ENCODE measurements at places on chromosomes 16 and 17.

DNA sequence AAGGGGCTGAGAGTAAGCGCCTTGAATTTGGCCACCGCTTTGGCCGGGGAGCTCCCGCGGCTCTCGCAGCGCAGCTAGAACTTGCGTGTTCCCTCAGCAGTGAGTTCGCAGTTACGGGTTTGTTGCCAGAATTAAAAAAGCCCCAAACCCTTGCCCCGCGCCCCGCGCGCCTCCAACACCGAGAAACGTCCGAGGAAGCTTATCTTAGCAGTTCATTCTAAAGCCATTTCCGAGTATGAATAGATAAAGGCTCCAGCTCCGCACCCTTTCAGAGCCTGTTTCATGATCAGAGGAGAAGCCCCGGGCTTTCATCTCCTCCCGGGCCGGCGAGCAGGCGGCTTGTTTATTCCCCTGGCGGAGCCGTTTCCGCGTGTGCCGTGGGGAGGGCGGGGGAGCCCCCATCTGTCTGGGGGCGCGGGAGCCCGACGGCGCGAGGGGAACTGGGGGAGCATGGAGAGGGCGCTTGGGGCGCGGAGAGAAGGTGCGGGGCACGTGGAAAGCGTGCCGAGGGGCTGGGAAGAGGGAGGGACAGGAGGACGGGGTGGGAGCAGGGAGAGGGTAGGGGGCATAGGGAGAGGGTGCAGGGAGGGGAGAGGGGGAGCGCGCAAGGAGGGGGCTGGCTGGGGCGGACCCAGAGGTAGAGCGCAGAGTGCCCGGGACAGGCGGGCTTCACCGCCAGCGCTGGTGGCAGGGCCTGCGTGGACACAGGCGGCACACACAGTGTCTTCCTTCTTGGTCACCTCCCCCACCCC lies 9.9 kb downstream of the TBX4 start:
- no peak for DNase-seq

DNA sequence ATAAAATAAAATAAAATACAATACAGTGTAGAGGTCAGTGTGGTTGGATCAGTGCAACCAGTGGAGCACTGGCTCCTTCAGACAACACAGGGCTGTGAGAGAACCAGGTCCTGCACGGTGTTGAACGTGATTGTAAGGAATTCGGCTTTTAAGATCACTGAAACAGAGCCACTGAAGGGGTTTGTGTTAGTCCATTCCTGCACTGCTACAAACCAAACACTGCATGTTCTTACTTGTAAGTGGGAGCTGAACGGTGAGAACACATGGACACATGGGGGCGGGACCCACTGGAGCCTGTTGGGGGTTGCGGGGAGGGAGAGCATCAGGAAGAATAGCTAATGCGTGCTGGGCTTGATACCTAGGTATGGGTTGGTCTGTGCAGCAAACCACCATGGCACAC lies 193.2 kb upstream of the AXIN2 start:
- DNase-seq = no peak

DNA sequence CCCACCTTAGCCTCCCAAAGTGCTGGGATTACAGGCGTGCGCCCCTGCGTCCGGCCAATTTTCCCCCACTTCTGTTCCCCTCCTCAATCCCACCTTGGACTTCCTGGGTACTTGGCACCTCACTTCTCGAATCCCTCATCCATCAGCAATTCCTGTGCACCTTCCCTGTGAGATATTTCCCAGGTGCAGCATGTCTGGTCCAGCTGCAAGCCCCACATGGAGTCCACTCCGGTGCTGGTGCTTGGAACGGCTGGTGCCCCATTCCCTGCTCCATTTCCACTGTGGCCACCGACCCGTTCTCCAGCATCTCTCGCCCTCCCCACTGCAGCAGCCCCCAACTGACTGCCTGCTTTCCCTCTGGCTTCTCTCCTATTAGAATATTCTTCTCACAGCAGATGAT lies 35.3 kb downstream of the NOL11 start:
- DNase-seq = no peak

DNA sequence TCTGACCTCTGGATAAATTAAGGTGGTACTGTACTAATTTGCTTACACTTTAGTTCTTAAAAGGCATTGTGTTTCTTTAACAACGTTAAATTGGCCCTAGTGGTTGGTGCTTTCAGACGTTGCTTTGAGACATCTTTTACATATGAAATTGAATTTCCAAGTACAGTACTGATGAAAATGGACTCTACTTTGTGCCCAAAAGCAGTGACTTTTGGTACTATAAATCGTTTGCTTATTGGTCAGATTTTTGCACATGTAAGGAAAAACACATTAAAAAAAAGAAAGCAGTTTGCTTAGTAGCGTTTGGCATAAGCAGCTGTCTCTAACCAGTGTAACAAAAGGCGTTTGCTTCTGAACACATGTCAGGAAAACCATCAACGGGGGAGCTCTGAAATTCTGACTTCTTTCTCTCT lies 139.6 kb downstream of the CDK5R1 start:
- DNase-seq = no peak

- DNase-seq = no peak
Measured at GRCh38 chr17:34584805-34585416, 5.5 kb downstream of the TMEM132E start.

GRCh38 chr17:45861165-45861564 lies 16.5 kb downstream of the SPPL2C start:
- no peak for DNase-seq

- no peak for DNase-seq
Measured at GRCh38 chr17:32515677-32516383, 29.0 kb downstream of the CDK5R1 start.

- no peak for DNase-seq
Measured at GRCh38 chr16:55152875-55153390, 171.1 kb upstream of the IRX6 start.

DNA sequence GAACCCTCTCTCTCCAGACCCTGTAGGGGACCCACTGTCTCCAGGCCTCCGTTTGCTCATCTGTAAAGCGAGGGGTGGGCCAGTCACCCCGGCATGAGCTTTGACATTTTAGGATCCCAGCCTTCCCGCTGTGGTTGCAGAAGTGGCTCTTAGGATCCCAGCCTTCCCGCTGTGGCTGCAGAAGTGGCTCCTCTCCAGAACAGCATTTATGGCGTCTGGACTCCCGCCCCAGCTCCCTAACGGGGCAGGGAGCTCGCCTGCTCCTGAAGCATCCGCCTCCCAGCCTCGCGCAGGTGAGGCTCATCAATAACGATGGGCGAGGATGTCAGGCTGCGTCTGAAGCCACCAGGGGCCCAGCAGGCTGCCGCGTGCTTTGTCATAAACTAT lies 222.3 kb upstream of the TNRC6C start:
- no peak for DNase-seq

- no peak for DNase-seq
Measured at GRCh38 chr17:58289869-58290268, 9.1 kb upstream of the MPO start.

DNA sequence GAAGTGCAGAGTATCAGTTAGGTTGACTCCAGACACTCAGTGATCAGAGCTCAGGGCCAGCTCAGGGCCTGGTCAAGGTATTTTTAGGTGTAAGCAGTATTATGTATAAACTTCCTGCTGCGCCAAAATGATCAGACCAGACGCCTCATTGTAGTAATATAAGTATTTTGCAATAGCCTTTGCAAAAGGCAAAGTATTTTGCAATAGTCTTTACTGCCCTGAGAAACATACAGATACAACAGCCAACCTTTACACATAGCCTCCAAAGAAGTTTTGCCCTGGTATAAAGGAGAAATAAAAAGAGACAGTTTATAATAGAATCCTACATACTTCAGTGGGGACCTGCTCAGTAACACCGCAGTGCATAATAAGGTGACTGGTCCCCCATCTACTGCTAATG lies 333.0 kb upstream of the EEF2KMT start:
- DNase-seq = no peak

- no peak for DNase-seq
Measured at GRCh38 chr16:2296661-2297505, 29.0 kb upstream of the RNPS1 start.

Measured in stimulated activated CD8-positive, alpha-beta memory T cell treated with anti-CD3 and anti-CD28 coated beads, Interleukin-7, amount 100 ng/mL, for 4 hours (primary cell).